Posterior vena cava (tissue), 2 donors: ENCODE measurements at places on chromosomes 1 and 21. TPM values are rescaled to one million over a fixed set of nuclear protein-coding genes. Genes with fewer than 3 reads are reported as not detected.

DNA sequence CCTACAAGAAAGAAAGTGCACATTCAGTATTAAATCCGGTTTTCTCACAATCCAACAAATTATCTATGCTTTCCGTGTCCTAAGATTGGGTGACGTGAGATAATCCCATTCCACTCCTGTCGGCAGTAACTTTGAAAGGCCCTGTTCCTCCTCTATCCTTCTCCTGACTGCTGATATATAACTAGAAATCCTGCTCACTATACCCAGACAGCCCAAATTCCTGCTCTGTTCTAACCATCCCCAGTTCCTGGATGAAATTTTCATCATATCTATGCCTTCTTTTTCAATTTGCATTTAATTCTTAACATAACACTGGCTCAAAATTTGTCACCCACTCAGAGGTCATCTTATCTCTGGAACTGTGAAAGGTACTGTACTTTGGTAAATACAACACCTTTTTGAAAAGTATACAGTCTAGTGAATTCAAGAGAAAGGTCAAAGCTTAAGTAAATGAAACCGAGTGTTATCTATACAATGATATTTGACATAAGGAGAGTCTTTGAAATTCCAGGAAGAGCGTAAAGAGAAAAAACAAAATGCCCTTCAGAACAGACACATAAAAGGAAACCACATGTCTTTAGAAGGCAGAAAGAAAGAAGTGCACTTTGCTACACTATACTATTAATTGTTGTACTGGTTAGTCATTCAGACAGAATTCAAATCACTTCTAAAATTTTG lies 200.5 kb upstream of the NEGR1 start:
- DNase-seq: no peak

CGN gene
- not detected for total RNA-seq

DRAM2 gene
- total RNA-seq: 24.9 TPM

DNA sequence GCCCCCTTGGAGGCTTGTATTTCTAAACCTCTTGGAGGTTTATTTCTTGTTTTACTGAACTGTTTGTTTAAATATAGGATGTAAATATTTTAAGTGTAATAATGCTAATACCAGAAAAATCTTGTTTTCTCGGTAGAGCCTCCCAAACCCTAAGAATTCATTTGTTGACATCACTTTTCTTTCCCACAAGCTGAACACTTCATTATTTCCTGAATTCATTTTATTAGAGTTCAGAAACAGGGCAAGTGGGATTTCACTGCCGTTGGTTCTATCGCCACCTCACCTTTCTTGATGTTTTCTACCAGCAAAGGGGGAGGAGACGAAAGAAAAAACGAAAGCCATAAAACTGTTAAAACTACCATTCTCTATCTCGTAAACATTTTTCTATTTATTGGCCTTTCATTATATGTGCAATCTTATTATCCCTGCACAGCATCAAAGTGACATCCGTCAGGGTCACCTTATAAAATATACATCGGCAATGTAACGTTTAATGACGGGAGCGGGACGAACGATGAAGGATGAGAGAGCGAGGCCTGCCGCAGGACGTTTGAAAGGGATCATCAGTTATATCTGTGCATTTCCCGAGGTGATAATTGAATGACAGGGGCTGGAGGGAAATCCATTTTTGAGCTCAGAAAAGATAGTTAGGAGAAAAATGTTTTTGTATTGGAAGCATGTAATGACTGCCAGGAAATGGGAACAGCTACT lies 59.5 kb downstream of the SLC45A1 start:
- no peak for DNase-seq

- DNase-seq: no peak
These were observed 103.7 kb downstream of the ABCA4 start for GRCh38 chr1:94017155-94017829.

- no peak for DNase-seq
These were observed 59.9 kb upstream of the ERRFI1 start for GRCh38 chr1:8086055-8086454.

CFAP74 gene
- total RNA-seq: not detected

DNA sequence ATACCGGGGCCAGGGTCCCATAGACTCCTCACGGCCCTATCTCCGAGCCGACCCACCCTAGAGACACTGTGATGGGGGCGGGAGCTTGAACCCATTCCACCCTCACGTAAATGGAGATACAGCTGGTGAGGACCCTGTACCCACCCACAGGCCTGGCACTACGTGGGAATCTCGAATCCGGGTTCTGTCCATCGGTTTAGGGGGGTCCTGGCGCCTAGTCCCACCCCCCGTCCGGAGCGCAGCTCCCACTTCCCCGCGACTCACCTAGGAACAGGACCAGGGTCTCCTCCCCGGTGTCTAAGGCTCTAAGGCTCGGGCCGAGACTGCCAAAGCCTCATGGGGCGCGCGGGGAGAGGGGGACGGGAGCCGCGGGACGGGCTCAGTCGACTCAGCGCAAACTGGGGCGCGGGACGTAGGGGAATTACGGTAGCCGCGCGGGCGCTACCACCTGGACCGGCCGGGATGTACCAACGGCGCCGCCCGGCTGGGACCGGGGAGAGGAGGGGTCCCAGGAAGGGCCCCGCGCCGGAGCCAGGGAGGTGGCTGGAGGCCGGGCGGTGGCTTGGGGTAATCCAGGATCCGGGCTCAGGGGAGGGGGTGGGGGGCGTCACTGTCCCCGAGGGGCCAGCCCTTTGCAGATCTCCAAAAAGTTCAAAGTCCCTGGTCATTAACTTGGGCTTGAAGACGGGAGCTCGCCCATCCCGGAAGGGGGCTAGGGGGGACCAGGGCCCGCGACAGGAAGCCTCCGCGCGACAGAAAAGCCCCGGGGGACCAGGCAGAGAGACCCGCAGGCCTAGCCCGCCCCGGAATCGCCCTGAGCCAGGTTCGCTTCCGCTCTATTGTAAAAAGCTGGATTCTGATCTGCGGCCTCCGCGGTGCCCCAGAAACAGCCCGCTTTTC lies 1.0 kb downstream of the PLEKHG5 start:
- no peak for DNase-seq

DNA sequence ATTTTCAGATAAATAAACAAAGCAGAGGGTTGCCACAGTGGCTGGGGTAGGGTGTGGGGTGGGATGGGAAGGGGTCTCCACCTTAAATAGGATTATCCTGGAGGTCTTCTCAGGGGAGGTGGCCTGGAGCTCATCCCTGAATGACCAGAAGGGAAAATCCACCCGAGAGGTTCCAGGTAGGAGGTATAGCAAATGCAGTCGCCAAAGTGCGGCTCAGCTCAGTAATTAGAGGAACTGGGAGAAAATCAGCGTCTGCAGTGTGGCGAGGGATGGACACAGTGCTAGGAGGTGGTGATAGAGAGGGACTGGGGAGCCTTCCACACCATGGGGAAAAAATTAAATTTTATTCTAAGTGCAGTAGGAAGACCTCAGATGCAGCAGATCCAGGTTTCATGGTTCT lies 584.5 kb downstream of the MATN1 start:
- DNase-seq: no peak

DNA sequence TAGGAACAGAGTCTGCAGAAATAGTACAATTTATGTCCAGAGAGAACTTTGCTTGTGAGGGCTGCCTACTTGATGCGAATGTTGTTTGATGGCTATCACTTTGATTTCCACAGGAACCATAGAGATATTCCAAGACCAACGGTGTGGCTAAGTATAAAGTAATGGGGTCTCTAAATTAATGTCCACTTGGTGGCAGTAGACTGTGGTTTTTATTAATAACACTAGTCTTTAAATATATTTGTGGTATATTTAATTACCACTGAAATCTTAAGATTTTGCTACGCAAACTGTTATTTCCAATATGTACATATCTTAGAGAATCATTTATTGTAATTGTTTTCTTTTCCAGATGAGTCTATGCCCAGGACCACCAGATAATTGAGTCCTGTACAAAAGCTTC lies 647.9 kb downstream of the PLA2G4A start:
- no peak for DNase-seq

GRCh38 chr1:87826681-87827251 lies 498.1 kb downstream of the LMO4 start:
- DNase-seq: no peak

GRCh38 chr1:78441921-78442320 lies 48.9 kb upstream of the PTGFR start:
- no peak for DNase-seq

DNA sequence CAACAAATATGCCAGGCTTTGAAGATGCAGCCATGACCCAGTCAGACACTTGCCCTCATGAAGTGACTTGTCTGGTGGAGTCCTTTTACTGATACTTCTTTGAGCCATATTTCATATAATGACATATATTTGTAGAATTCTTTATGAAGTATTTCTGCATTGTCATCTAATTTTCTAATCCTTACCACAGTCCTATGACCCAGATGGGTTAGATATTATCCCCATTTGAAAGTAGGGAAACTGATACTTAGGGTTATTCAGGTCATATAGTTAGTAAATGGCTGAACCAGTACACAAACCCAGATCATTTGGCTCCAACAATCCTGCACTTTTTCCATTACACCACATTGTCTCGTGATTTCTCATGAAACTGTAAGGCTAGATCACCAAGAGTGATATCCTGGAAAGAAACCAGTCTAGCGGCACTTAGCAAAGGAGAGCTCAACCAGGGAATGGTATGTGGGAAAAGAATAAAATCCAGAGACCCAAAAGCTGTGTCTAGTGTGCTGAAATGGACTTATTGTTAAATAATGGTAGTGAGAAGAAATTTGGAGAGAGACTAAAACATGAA lies 49.6 kb downstream of the ZFYVE9 start:
- no peak for DNase-seq

- peak; percentile 92 for DNase-seq
These were observed at the start of gene MOV10 for GRCh38 chr1:112674440-112674985. TSS of gene MOV10 (plus strand) at chr1:112674659. CDS start at chr1:112674913, 254 bp downstream.

DNA sequence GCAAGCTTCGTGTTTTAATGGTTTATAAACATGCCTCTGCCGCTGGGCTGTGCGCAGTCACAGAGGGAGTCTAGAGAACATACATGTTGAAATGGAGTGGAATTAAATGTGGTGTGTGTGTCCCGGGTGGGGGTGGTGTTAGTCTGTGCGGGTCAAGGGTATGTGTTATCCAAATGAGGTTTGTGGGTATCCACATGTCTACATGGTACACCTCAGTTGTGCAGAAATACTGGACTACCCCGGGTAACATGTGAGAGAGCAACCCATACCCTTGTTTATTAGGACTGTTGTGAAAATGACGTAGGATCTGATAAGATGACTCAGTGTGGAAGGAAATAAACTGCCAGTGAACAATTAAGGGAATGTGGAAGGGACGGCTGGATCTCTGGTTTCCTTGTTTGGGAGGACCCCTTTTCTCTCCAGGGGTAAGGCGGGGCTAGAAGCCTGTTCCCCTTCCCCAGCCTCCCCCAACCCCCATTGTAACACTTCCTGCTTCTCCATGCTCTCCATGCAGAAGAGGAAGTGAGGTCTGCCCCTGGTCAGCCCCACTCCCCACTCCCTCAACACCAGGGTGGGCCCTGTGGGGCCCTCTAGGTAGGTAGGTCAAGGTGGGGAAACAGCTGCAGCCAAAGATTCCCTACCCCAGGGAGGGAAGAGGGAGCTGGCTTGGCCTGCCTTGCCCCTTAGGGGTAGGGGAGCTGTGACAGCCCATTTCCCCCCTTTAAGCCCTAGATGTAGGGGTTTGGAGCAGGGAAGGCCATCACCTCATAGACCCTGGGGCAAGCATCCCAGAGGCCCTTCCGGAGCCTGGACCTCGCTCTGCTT lies 690 bp downstream of the EPS8L3 start:
- DNase-seq: peak; percentile 75

CD46 gene
- 165 TPM for total RNA-seq
